ENCODE measurements at places on chromosomes 4 and X.

GRCh38 chrX:98141466-98141865 lies 1257.8 kb downstream of the RPA4 start:
- no peak for DNase-seq

DNA sequence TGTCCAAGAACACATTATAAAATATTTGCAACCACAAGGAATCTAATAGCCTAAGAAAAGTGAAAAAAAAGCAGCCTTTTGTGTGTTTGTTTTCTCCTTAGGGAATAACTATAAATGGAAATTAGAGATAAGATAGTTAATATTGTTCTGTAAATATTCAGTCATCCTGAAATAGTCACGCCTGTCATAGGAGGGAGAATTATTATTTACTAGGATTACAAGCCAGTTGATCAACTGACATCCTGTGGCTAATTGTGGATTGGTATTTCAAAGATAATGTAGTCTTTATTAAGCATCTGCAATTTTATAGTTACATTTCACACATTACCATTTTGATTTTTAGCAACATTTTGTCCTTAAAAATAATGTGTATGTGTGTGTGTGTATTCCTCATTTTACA lies 118.6 kb downstream of the CCSER1 start:
- DNase-seq, result no peak

DNA sequence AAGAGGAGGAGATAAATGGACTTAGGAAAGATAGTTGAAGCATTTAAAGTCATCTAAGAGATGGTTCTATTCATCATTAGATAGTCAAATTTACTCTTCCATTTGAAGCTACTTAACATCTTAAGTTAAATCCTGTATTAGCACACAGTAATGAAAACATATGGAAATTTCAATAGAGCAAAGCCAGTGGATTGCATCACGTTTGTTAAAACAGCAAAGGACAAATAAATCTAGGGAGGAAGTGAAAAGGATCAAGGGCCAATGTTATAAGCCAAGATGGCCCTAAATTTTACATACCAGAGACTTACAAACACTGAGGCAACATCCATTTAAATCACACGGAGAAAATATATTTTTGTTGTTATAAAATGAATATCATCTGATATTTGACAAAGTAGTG lies 602.8 kb downstream of the INPP4B start:
- DNase-seq, result no peak

DNA sequence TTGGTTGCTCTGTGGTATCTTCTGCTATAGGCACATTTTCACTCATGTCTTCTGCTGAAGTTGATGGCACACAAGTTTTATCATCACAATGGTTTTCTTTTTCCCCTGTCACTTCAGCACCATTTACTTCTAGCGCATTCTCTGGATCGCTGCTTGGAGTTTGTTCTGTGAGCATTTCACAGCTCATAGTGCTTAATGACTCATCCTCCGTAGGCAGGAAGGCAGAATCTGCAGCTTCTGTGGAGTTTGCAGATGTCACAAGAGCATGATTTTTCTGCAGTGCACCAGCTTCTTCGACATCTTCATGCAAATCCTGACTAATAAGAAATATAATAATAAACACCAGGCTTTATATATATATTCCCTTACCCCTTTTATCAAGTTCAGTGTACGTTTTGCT lies 83.6 kb downstream of the CHM start:
- no peak for DNase-seq

GRCh38 chrX:113305496-113305895 lies 464.9 kb upstream of the AMOT start:
- no peak for DNase-seq

DNA sequence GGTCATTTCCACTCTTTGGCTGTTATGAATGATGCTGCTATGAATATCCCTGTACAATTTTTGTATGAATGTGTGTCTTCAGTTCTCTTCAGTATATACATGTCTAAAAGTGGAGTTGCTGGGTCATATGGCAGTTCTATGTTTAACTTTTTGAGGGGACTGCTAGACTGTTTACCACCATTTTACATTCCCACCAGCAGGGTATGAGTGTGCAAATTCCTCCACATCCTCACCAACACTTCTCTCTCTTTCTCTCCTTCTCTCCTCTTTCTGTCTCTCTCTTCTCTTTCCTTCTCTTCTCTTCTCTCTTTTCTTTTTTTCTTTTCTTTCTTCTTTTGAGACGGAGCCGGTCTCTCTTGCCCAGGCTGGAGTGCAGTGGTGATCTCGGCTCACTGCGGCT lies 7.8 kb downstream of the WWC2 start:
- no peak for DNase-seq

DNA sequence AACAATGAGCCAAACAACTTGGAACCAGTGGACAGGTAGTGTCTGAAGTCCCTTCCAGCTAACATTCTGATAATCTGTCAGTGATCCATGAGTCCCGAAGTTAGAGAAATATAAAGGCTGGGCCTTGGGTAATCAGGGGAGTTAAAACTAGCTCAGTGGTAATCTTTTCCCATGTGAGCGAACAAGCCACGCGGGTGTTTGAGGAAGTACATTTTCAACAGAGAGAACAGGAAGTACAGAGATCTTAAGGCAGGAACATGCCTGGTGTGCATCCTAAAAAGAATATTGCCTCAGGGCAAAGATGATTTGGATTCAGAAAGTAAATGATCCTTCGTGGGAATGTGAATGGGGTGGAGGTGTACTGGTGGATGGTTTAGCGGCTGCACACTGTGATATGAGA lies 42.9 kb downstream of the FNIP2 start:
- peak; percentile 12 for DNase-seq

Measured in stimulated activated naive CD4-positive, alpha-beta T cell (primary cell).